ENCODE measurements at places on chromosomes 6 and 20.
A peak's percentile ranks its signal among the peaks of the same experiment; 100 is the strongest.

- DNase-seq = peak; percentile 49
These were observed 18.8 kb downstream of the ZFAND3 start for GRCh38 chr6:37838219-37838921.

- DNase-seq = peak; percentile 85
These were observed 8.4 kb upstream of the ABHD12 start for GRCh38 chr20:25399037-25399430.

GRCh38 chr20:23753194-23753548, 2.4 kb upstream of the CST1 start:
- no peak for DNase-seq

DNA sequence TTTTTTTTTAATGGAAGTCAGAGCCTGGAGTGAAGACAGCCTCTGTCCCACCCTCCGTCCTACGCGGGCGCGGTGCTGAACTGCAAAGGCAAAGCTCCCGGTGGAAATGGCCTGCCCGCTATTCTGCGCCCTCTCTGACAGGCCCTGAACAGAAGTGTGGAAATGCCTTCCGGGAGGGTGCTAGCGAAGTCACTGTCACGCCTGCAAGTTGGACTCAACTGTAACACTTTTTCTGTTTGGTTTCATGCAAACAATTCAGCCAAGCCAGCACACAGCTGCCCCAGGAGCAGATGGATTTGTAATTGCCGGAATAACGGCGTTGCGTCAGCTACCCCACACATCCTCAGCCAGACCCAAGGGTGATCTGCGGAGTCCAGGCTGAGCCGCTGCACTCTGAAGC, 107.6 kb downstream of the PSMB1 start:
- peak; percentile 21 for DNase-seq

GRCh38 chr6:42688281-42688680, 34.1 kb downstream of the PRPH2 start:
- peak; percentile 21 for DNase-seq
